Breast epithelium (tissue), 4 donors: ENCODE measurements at places on chromosomes 12 and 14.

DNA sequence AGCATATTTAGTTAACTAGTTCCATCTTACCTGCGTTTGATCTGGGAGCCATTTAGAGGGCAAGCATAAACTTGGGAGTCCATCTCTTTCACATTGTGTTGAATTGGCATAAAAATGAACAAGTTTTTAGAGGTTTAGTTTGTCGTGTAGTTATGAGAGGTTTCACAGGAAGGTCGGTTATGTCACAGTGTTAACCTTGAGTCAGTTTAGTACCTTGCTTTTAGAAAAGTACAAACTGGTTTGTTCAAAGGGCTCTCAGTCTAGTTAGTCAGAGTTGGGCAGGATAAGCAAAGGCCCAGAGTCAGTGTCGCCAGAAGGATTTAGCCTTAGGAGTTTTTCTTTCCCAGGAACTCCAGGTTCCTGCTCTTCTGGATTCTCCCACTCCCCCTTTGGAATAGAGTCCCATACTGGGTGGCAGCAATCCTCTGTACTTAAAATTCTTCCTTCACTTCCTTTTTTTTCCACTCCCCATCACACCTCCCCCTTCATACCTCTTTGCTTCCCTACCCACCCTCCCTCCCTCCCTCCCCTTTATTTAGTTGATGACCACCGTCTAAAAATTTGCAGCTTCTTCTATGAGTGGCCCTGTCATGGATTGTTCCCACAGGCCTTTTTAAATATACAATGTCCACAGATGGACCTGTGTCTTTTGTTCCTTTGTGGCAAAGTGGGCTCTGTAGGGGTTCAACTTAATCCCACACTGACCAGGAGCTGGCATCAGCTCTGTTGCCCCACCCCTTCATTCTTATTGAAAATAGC lies 12.1 kb downstream of the PCBP2 start:
- H3K27me3 ChIP-seq, result no peaks in the 10 kb centered on the region
- no peaks in the 10 kb centered on the region for H3K4me1 ChIP-seq
- no peak overlapping the region for H3K4me3 ChIP-seq
- no peak overlapping the region for H3K27ac ChIP-seq
- no peak for DNase-seq
- peaks cover 34% of the 10 kb centered on the region for H3K36me3 ChIP-seq

GRCh38 chr14:91888641-91889476 lies 21.5 kb upstream of the TC2N start:
- H3K4me3 ChIP-seq, result no peak overlapping the region
- peaks cover 6% of the 10 kb centered on the region for H3K4me1 ChIP-seq
- peak overlapping the region; percentile 89 for H3K27ac ChIP-seq
- no peak for DNase-seq

GRCh38 chr12:114266536-114266935 lies 139.4 kb downstream of the TBX5 start:
- H3K4me3 ChIP-seq, result no peak overlapping the region
- DNase-seq, result no peak
- no peaks in the 10 kb centered on the region for H3K4me1 ChIP-seq
- no peaks in the 10 kb centered on the region for H3K27me3 ChIP-seq
- H3K27ac ChIP-seq, result no peak overlapping the region
- H3K36me3 ChIP-seq, result no peaks in the 10 kb centered on the region

GRCh38 chr12:86389949-86390348 lies 133.8 kb upstream of the MGAT4C start:
- no peaks in the 10 kb centered on the region for H3K4me1 ChIP-seq
- H3K4me3 ChIP-seq, result no peak overlapping the region
- no peak for DNase-seq
- no peaks in the 10 kb centered on the region for H3K27me3 ChIP-seq
- no peak overlapping the region for H3K27ac ChIP-seq
- peaks cover 3% of the 10 kb centered on the region for H3K36me3 ChIP-seq

DNA sequence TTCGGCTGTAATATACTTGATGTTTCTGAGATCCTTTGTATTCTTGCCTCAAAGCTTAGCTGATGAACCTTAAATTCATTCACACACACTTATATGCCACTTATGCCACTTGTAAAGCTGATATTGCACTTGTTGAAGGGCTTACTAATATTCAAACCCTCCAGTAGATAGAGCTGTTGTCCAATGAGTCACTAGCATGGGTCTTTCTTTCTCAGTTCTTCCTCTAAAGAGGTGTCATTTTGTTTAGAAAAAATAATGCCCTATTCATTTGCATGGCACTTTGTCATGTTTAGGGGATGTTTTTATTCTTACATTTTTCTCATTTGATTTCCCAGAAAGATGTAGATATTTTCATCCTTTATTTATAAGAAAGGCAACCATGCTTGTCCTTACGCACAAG lies 56.4 kb downstream of the MON2 start:
- DNase-seq, result no peak
- no peak overlapping the region for H3K27ac ChIP-seq
- H3K4me3 ChIP-seq, result no peak overlapping the region
- H3K27me3 ChIP-seq, result no peaks in the 10 kb centered on the region
- no peaks in the 10 kb centered on the region for H3K4me1 ChIP-seq
- H3K36me3 ChIP-seq, result peaks cover under 1% of the 10 kb centered on the region

DNA sequence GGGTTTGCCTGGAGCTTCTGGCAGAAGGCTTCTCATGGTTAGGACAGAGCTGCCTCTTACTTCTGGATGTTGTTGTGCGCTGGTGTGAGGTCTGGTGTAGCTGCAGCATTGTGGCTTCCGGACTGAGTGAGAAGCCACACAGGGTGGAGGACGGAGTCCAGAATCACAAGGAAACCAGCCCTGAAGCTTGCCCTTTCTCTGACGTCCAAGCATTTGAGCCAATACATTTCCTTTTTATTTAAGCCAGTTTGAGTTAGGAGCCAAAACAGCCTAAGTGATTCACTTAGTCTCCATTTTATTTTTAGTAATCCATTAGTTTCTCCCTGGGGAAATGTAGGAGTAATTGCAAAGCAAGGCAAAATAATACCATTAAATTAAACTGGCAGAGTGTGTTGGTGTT lies 402.4 kb upstream of the RGS6 start:
- H3K4me1 ChIP-seq, result no peaks in the 10 kb centered on the region
- no peak overlapping the region for H3K27ac ChIP-seq
- H3K36me3 ChIP-seq, result no peaks in the 10 kb centered on the region
- no peaks in the 10 kb centered on the region for H3K27me3 ChIP-seq

- no peak overlapping the region for H3K27ac ChIP-seq
- H3K4me1 ChIP-seq, result no peaks in the 10 kb centered on the region
- no peaks in the 10 kb centered on the region for H3K27me3 ChIP-seq
- no peaks in the 10 kb centered on the region for H3K36me3 ChIP-seq
- DNase-seq, result no peak
Measured at GRCh38 chr12:30025317-30025716, 241.6 kb upstream of the TMTC1 start.

GRCh38 chr14:38517426-38517825 lies 261.5 kb upstream of the CLEC14A start:
- no peaks in the 10 kb centered on the region for H3K27me3 ChIP-seq
- no peak for DNase-seq
- H3K27ac ChIP-seq, result no peak overlapping the region
- H3K4me3 ChIP-seq, result no peak overlapping the region
- no peaks in the 10 kb centered on the region for H3K4me1 ChIP-seq
